A549 (cell line): ENCODE measurements at places on chromosomes 3 and 15. TPM values are rescaled to one million over a fixed set of nuclear protein-coding genes. Genes with fewer than 3 reads are reported as not detected.

Gene AHSG
- 0.05 to 0.08 TPM in 2 of 3 replicates, not detected in the other for polyA plus RNA-seq

Gene LINGO1
- polyA plus RNA-seq = 2.9 to 3.5 TPM (median 3.3 TPM) in 3 replicates

Gene MESP2
- polyA plus RNA-seq = 0.50 to 0.57 TPM (median 0.53 TPM) in 3 replicates

Gene NR2E3
- polyA plus RNA-seq = 0.13 to 0.28 TPM (median 0.17 TPM) in 3 replicates

Gene MINDY4B
- not detected in 3 replicates for polyA plus RNA-seq

Gene KIF15
- polyA plus RNA-seq = 7.7 to 8.7 TPM (median 8.4 TPM) in 3 replicates

Gene TLR9
- polyA plus RNA-seq = not detected in 3 replicates

Gene B3GALNT1
- polyA plus RNA-seq = 0.05 to 0.17 TPM (median 0.13 TPM) in 3 replicates

Gene ARHGEF26
- polyA plus RNA-seq = 5.6 to 6.0 TPM (median 5.8 TPM) in 3 replicates
